Left lung (tissue), 14 donors: ENCODE measurements at places on chromosomes 16 and 17. TPM values are rescaled to one million over a fixed set of nuclear protein-coding genes. Genes with fewer than 3 reads are reported as not detected.

GRCh38 chr17:59829217-59830006, 63.3 kb downstream of the TUBD1 start:
- peak; percentile 83 for DNase-seq

- no peak for DNase-seq
These were observed 62.6 kb upstream of the TMEM97 start for GRCh38 chr17:28256370-28256769.

DNA sequence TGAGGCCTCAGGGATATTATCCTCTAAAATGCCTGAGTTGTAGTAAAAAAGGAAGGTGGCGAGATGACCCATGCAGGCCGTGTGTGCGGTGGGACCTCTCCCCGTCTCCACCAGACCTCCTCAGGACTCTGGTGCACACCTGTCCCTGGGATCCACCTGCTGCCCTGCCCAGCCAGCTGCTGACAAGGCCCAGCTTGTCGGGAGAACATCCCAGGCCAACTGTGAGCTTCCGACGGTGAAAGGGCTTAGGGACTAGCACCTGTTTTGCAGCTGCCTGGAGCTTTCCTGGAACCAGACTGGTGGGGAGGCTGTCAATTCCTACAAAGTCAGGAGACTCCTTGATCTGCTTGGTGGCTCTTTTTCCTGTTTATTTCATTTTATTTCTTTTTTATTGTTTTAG, 11.6 kb downstream of the IL34 start:
- no peak for DNase-seq

DNA sequence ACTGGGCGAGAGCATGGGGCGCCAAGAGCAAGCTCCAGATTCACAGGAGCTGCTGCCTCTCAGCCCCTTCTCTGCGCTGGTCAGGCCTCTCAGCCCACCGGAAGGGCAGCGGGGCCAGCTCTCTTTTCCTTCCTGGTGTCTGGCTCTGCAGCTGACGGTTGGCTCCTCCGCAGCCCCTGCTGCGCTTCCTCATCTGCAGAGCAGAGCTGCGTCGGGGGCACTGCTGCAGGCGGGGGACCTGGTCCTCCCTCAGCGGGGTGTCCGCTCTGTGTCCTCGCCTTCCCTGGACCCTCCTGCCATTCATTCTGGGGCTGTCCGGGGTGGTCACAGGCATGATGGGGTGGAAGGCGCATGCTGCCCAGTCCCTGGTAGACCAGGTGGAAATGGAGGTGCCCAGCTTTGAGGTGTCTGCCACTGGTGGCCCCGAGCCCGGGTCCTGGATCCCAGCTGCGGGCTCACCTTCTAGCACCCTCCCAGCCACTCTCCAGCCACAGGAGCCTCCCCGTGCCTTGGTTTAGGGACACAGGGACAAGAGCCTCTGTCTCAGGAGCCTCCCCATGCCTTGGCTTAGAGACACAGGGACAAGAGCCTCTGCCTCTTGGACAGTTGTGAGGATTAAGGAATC, 84.8 kb downstream of the IRF8 start:
- DNase-seq, result no peak

DNA sequence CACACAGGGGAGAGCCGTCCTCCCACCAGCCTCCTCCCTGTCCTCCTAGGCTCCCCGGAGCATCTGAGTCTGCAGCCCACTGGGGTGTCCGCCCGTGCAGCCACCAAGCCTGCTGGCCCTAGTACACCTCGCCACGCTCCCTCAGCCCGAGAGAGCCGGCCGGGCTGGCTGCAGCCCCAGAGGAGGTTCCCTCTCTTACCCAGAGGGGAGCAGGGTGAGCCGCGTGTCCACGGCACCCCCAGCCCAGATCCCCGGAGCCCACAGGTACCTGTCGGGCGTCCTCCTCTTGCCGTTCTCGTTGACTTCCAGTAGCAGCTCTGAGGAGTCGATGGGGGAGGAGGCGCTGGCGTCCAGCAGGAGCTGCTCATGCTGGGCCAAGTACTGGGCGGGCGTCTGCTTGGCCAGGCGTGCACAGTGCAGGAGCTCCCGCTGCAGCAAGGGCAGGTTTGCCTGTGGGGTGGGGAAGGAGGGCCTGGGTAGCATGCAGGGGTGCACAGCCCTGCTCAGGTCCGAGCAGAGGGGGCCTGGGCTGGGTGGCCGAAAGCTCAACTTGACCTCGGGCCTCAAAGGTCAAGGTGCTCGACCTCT, 19.3 kb upstream of the PABPN1L start:
- DNase-seq, result no peak

GRCh38 chr16:23668225-23668624, 10.5 kb upstream of the PLK1 start:
- peak; percentile 36 for DNase-seq

GRCh38 chr17:81250286-81251093, 11.4 kb downstream of the NDUFAF8 start:
- DNase-seq, result no peak

GRCh38 chr17:42056635-42057034, 6.2 kb upstream of the C17orf113 start:
- DNase-seq, result no peak

DNA sequence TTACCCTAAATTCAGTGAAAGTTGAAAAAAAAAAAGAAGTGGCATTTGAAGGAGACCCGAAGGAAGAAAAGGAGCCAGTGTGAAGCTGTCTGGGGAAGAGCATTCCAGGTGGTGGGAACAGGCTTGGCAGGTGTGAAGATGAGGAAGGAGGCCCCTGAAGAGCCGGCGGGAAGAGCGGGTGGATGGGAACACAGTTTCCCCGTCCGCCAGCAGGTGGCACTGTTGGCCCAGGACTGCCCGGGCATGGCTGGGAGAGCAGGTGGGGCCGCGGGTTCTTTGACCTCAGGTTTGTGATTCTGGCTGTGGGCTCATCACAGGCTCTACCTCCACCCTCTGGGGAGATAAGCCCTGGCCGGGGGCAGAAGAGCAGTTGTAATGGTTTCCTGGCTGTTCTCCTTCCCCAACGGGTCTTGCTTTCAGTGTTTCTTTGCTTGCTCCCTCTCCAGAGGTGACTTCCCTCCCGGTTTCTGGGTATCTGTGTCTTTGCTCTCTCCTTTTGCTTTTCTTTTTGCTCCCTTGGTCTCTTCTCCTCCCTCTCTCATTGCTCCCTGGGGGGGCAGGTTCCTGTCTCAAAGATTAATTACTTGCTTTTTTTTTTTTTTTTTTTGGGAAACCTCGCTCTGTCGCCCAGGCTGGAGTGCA, 32.3 kb downstream of the RAP1GAP2 start:
- DNase-seq, result peak; percentile 70

DNA sequence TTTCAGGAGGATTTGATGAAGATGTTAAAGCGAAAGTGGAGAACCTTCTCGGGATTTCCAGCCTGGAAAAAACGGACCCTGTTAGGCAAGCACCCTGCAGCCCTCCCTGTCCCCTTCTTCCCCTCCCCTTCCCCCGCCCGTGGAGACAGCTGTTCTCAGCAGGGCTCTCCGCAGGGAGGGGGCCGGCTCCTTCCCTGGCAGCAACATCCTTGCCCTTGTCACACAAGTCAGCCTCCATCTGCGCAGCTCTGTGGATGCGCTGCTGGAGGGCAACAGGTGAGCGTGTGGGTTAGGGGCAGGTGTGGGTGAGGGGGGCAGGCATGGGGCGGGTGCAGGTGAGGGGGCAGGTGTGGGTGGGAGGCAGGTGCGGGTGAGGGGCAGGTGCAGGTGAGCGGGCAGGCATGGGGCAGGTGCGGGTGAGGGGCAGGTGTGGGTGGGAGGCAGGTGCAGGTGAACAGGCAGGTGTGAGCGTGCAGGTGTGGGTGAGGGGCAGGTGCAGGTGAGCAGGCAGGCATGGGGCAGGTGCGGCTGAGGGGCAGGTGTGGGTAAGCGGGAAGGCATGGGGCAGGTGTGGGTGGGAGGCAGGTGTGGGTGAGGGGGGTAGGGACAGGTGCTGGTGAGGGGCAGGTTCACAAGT, 9.4 kb downstream of the CYBC1 start:
- no peak for DNase-seq

- no peak for DNase-seq
These were observed 184.1 kb upstream of the SHISA6 start for GRCh38 chr17:11056926-11057325.

GRCh38 chr16:82400046-82400445, 226.7 kb upstream of the CDH13 start:
- DNase-seq, result no peak

The NETO2 gene
- 49.9 TPM for polyA plus RNA-seq

The G6PC1 gene
- polyA plus RNA-seq, result 0.06 TPM
